ENCODE measurements at places on chromosomes 7 and 10. TPM values are rescaled to one million over a fixed set of nuclear protein-coding genes. Genes with fewer than 3 reads are reported as not detected.

GRCh38 chr10:128189176-128189575, 63.0 kb upstream of the MKI67 start:
- no peaks in the 10 kb centered on the region for H3K36me3 ChIP-seq
- H3K27ac ChIP-seq = no peak overlapping the region
- no peak for DNase-seq
- H3K27me3 ChIP-seq = peaks cover 51% of the 10 kb centered on the region
- H3K4me1 ChIP-seq = no peaks in the 10 kb centered on the region

Gene POLR1F
- 20.1 TPM for total RNA-seq

- H3K4me3 ChIP-seq = no peak overlapping the region
- no peaks in the 10 kb centered on the region for H3K27me3 ChIP-seq
- H3K27ac ChIP-seq = no peak overlapping the region
- no peaks in the 10 kb centered on the region for H3K36me3 ChIP-seq
- peaks cover 4% of the 10 kb centered on the region for H3K4me1 ChIP-seq
These were observed 2.8 kb upstream of the ABI1 start for GRCh38 chr10:26863351-26864076.

GRCh38 chr10:35486297-35486990, 118.7 kb upstream of the GJD4 start:
- DNase-seq = no peak
- peaks cover 5% of the 10 kb centered on the region for H3K4me1 ChIP-seq

DNA sequence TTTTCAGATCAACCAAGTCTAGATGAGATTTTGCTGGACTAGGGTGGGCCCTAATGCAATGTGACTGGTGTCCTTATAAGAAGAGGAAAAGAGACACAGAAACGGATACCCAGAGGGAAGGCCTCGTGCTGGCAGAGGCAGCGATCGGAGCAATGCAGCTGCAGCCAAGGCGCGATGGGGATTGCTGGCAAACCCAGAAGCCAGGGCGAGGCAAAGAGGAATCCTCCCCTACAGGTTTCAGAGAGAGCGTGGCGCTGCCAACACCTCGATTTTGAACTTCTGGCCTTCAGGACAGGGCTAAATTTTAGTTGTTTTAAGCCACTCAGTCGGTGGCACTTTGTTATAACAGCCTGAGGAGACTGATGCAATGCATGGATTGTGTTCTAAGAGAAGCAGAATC, 157.1 kb upstream of the RHEB start:
- H3K27me3 ChIP-seq = no peaks in the 10 kb centered on the region
- H3K4me3 ChIP-seq = no peak overlapping the region
- no peak for DNase-seq
- peaks cover under 1% of the 10 kb centered on the region for H3K4me1 ChIP-seq
- H3K27ac ChIP-seq = no peak overlapping the region

Gene CYP26A1
- not detected for total RNA-seq

DNA sequence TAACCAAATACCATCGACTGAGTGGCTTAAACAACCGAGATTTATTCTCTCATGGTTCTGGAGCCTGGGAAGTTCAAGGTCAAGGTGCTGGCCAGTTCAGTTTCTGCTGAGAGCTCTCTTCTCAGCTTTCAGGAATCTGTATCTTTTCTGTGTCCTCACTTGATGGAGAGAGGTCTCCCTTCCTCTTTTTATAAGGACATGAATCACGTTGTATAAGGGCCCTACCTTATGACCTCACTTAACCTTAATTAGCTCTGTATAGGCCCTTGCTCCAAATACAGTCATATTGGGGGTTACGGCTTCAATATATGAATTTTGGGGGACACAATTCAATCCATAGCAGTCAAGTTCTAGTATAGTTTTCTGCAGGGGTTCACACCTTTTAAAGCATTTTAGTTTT, 135.2 kb upstream of the ADO start:
- H3K27ac ChIP-seq = no peak overlapping the region
- no peak for DNase-seq
- H3K36me3 ChIP-seq = no peaks in the 10 kb centered on the region
- no peak overlapping the region for H3K4me3 ChIP-seq
- no peaks in the 10 kb centered on the region for H3K4me1 ChIP-seq
- no peaks in the 10 kb centered on the region for H3K27me3 ChIP-seq

- H3K4me1 ChIP-seq = no peaks in the 10 kb centered on the region
- DNase-seq = no peak
- H3K27ac ChIP-seq = no peak overlapping the region
- H3K36me3 ChIP-seq = no peaks in the 10 kb centered on the region
- no peaks in the 10 kb centered on the region for H3K27me3 ChIP-seq
These were observed 10.6 kb downstream of the RPA3 start for GRCh38 chr7:7707806-7708205.

- H3K27me3 ChIP-seq = no peaks in the 10 kb centered on the region
- DNase-seq = no peak
- no peaks in the 10 kb centered on the region for H3K36me3 ChIP-seq
- H3K4me1 ChIP-seq = no peaks in the 10 kb centered on the region
- no peak overlapping the region for H3K4me3 ChIP-seq
These were observed 8.9 kb upstream of the NANOS1 start for GRCh38 chr10:119020627-119020946.

- no peak overlapping the region for H3K27ac ChIP-seq
- DNase-seq = no peak
- H3K4me3 ChIP-seq = no peak overlapping the region
These were observed 11.1 kb downstream of the PKD1L1 start for GRCh38 chr7:47937065-47937687.

GRCh38 chr10:96400465-96400864, 41.7 kb upstream of the OPALIN start:
- H3K36me3 ChIP-seq = no peaks in the 10 kb centered on the region
- peaks cover 12% of the 10 kb centered on the region for H3K4me1 ChIP-seq
- no peak overlapping the region for H3K4me3 ChIP-seq
- DNase-seq = no peak
- no peak overlapping the region for H3K27ac ChIP-seq
- H3K27me3 ChIP-seq = peaks cover 34% of the 10 kb centered on the region

DNA sequence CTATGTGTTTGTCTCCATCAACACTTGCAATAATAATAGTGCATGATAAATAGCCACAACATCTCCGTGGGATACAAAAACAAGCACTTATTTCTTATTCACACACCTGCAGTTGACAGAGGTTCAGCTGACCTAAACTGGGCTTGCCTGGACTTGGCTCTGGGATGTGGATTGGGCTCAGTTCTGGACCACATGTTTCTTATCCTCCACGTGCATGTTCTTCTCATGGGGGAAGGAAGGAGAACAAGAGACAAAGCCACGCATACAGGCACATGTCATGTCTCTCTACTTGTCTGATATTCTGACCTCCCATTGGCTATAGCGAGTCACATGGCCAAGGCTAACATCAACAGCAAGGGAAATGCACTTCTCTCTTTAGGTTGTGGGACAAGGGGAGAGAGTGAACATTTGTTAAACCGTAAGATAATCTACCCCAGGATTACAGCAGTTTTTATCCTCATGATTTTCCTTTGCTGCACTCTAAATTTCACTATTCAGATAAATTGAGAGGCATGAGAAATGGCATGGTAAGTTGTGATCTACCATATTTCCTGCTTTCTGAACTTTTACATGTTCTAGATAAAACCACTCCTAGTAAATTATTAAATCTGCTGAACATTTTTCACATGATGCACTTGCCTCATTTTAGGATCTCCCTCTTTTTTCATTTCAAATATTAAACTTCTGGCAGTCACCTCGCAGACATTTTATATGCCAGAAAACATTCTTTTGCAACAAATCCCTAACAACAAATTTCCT, 33.7 kb downstream of the CFAP58 start:
- H3K27me3 ChIP-seq = peaks cover 80% of the 10 kb centered on the region
- no peak overlapping the region for H3K27ac ChIP-seq
- no peaks in the 10 kb centered on the region for H3K4me1 ChIP-seq
- DNase-seq = peak; percentile 5
- no peaks in the 10 kb centered on the region for H3K36me3 ChIP-seq

- no peak overlapping the region for H3K27ac ChIP-seq
- no peaks in the 10 kb centered on the region for H3K4me1 ChIP-seq
- no peaks in the 10 kb centered on the region for H3K27me3 ChIP-seq
- no peak for DNase-seq
These were observed 19.0 kb downstream of the SH2B2 start for GRCh38 chr7:102305414-102306268.

Gene PIP
- total RNA-seq = not detected

DNA sequence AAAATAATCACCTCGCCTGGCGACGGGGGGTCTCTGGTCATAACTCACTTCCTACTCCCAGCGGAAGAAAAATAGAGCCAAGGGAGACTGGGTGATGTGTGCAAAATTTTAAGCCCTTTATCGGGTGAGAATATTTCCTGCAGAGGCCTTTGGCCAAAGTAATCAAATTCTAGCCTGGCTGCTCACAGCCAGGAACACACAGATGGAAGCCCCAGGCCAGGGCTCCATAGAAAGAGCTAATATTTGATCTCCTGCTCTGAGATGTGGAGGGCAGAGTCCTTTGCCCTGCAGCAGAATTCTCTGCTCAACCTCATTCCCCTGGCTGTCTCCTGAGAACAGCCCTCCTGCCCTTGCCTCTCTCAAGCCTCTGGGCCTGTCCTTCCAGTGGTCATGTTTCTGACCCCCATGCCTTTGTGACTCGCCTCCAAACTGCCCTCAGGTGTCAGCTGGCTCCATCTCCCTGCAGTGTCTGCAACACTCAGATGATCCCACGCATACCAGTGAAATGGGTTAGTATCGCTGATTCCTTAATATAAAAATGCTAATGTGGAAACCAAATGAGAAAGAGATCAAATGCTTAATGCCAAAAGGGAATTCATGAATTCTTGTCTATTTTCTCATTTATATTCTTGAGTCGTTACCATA, 34.5 kb downstream of the FRMD4A start:
- peaks cover 32% of the 10 kb centered on the region for H3K27me3 ChIP-seq
- H3K27ac ChIP-seq = no peak overlapping the region
- peak; percentile 6 for DNase-seq
- no peaks in the 10 kb centered on the region for H3K36me3 ChIP-seq
- no peak overlapping the region for H3K4me3 ChIP-seq

DNA sequence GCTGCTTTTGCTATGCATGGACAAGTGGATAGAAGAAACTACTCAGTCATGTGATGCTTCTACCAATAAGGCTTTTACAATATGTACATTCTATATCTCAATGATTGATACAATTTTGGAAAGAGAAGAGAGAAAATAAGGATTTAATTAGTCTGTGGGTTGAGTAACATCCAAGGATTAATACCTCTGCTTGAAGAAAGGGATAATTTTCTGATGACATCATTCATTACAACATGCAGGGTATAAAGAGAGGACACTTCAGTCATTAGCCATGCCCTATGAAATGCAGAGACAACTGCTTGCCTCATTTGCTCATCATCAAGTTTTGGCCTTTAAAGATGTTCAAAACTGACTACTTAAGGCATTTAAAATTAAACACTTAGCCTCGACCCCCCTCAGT, 237.3 kb downstream of the AHR start:
- no peak overlapping the region for H3K4me3 ChIP-seq
- H3K27me3 ChIP-seq = no peaks in the 10 kb centered on the region
- peak; percentile 33 for DNase-seq

Gene FAM25A
- not detected for total RNA-seq

GRCh38 chr10:112429147-112429546, 17.6 kb downstream of the ZDHHC6 start:
- no peaks in the 10 kb centered on the region for H3K4me1 ChIP-seq
- no peak overlapping the region for H3K4me3 ChIP-seq

- H3K27me3 ChIP-seq = no peaks in the 10 kb centered on the region
- H3K4me3 ChIP-seq = no peak overlapping the region
- H3K27ac ChIP-seq = no peak overlapping the region
- no peaks in the 10 kb centered on the region for H3K4me1 ChIP-seq
- H3K36me3 ChIP-seq = no peaks in the 10 kb centered on the region
These were observed 27.6 kb downstream of the CEP41 start for GRCh38 chr7:130413201-130413600.

GRCh38 chr7:155568842-155569494, 22.6 kb upstream of the CNPY1 start:
- no peak overlapping the region for H3K27ac ChIP-seq
- no peak overlapping the region for H3K4me3 ChIP-seq
- H3K36me3 ChIP-seq = no peaks in the 10 kb centered on the region
- H3K27me3 ChIP-seq = peaks cover 13% of the 10 kb centered on the region

DNA sequence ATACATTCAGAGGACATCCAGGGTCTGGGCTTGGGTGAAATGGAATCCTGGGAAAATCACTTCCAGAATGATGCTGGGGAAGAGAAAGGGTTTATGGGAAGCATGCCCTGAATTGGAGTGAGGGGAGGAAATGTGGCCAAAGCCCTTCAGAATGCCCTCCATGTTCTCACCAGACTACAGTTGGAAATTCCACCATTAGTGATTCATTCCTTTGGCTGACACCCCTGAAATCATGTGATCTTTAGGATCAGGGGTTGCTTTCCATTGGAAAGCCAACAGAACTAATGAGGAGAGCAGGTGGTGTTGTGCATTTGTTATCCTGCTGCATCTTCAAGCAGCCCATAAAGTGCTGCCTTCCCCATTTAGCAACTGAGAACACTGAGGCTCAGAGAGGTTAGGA, 20.8 kb upstream of the RADIL start:
- H3K27me3 ChIP-seq = no peaks in the 10 kb centered on the region
- H3K4me1 ChIP-seq = no peaks in the 10 kb centered on the region
- no peaks in the 10 kb centered on the region for H3K36me3 ChIP-seq
- no peak for DNase-seq

- H3K27me3 ChIP-seq = no peaks in the 10 kb centered on the region
- H3K27ac ChIP-seq = no peak overlapping the region
- peaks cover 20% of the 10 kb centered on the region for H3K4me1 ChIP-seq
- H3K36me3 ChIP-seq = no peaks in the 10 kb centered on the region
- H3K4me3 ChIP-seq = no peak overlapping the region
These were observed 6.0 kb downstream of the LRRC17 start for GRCh38 chr7:102918845-102919244.

Gene NPSR1
- not detected for total RNA-seq

Gene SLC26A5
- total RNA-seq = not detected

Gene BMPER
- total RNA-seq = 8.2 TPM

GRCh38 chr7:142943706-142944268, 4.5 kb downstream of the LLCFC1 start:
- no peak overlapping the region for H3K27ac ChIP-seq
- H3K4me1 ChIP-seq = no peaks in the 10 kb centered on the region
- no peak for DNase-seq
- H3K27me3 ChIP-seq = no peaks in the 10 kb centered on the region

DNA sequence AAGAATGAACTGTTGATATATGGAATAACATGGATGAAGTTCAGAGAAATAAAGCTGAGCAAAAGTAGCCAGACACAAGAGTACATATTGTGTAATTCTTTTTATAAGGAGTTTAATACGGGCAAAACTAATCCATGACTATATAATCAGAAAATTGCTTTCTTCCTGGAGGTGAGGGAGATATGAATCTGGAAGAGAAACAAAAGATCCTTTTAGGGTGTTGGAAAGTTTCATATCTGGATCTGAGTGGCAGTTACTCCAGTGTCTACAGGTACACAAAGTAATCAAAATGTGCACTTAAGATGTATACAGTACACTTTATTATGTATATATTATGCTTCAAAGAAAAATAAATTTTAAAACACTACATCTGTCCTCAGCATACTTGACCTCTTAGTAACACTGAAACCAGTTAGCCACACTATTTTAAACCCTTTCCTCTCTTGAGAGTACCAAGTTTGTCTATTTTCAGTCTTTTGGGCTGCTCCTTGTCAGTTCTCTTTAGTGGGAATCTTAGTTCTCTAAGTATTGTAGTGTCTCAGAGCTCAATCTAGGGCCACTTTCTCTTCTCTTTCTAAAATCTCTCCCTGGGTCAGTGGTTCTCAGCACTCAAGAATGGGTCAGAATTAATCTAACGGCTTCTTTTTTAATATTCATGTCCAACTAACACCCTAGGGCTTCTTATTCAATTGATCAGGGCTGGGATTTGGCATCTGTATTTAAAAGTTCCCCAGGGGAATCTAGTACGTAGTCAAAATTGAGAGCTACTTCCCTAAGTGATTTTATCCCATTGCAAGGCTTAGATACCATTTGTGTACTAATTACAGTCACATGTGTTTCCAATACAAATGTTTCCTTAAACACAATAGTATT, 4.3 kb upstream of the LIPF start:
- no peaks in the 10 kb centered on the region for H3K27me3 ChIP-seq
- peaks cover 14% of the 10 kb centered on the region for H3K4me1 ChIP-seq

Gene ASB15
- not detected for total RNA-seq

Gene AKR1C8
- 0.48 TPM for total RNA-seq

Measured in A673 (cell line).